Stimulated activated CD4-positive, alpha-beta T cell treated with anti-CD3 and anti-CD28 coated beads, Interleukin-2, amount 100 ng/mL, for 48 hours (primary cell): ENCODE measurements at places on chromosomes 2 and 18.

DNA sequence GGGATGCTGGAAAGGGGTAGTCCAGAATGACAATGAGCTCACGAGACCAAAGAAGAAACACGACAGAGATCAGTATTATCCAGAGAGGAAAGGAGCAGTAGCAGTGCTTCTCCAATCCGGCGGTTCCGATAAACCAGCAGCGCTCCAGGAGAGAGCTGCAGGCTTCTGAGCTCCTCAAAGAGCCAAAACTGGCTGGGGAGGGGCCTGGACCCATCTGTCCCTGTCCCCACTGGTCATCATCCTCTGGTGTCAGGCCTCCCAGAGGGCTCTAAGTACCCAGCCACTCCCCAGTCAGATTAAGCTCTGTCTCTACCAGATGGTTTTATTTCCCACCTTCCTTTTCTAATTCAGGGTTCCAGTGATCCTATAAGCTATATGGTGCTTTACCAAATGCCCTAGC, 23.2 kb downstream of the DNAJC27 start:
- no peak for DNase-seq

DNA sequence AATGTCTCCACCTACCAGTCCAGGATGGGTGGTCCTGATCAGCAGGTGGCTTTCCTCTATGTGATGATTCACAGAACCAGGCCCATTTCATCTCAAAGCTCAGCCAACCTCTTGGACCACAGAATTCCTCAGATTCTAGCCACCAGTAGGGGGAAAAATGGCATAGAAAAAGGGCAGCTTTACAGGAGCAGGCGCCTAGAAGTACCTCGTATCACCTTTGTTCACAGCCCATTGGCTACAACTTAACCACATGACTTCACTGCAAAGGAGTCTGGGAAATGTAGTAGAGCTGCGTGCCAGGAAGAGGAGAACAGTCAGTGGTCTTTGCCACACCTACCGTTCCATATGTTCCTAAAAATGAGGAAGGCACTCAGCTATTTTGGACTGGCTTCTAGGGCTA, 62.8 kb upstream of the DTNA start:
- DNase-seq = no peak

DNA sequence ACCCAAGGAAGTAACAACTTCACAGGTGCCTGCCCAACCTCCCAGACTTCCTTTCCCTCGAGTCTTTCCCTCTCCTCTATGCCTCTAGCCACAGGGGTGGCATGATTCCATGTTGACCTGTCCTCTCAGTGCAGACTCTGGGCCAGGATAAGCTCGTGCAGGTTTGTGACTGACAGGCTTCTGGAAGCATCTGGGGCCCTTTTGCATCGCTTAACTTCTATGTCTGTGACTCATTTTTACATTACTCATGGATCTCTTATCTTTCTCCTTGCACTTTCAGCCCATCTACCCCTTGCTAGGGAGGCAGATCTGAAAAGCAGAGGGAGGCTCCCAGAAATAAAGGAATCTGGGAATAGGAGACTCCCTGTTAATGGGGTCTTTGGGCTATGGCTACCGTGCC, 98.5 kb upstream of the RIOK3 start:
- no peak for DNase-seq

DNA sequence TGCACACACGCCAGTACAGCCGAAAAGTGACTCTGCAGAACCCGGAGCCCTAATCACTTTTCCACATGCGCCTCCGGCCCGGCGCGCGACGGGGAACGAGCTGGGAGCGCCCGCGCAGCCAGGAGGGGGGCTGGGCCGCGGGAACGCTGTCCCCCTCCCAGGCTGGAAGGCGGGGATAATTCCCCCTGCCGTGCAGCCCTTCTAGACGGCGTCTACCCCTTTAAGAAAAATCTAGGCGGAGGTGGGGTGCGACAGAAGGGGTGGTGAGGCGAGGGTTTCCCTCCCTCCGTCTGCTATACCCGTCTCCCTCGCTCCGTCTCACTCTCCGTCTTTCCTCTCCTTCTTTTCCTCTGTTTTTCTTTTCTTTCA, 2.4 kb downstream of the CYP26B1 start:
- no peak for DNase-seq
